ENCODE measurements at places on chromosomes 5 and 9.

DNA sequence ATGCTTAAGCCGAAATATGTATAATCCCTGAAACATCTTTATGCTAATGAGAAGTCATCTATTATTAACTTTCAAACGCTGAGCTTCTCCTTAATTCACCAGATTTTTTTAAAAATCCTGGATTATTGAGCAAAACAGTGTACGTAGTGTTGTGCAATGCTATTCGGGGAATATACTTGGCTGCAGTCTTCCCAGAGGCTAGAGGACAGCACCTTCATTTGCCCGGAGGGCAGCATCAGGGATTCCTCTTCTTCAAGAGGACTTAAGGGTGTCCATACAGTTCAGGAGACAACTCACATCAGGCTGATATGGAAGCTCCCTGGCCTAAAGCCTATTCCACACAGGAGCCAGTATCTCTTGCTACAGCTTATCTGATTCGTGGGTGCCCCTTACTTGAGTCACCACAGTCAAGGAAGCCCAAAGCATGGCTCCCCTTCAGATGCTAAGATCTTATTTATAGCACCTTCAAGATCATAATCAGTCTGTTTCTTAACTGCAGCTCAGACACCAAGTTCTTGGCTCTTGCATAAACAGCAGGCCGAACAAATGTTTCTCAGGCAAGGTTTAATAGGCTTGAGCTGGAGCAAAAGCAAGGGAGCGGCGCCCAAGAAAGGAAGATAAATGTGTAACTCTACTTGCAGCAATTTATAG lies 29.4 kb downstream of the NUTM2F start:
- DNase-seq, result no peak

GRCh38 chr9:126957687-126958053 lies 43.1 kb downstream of the RALGPS1 start:
- no peak for DNase-seq

GRCh38 chr5:168177831-168178450 lies 113.5 kb upstream of the WWC1 start:
- no peak for DNase-seq

DNA sequence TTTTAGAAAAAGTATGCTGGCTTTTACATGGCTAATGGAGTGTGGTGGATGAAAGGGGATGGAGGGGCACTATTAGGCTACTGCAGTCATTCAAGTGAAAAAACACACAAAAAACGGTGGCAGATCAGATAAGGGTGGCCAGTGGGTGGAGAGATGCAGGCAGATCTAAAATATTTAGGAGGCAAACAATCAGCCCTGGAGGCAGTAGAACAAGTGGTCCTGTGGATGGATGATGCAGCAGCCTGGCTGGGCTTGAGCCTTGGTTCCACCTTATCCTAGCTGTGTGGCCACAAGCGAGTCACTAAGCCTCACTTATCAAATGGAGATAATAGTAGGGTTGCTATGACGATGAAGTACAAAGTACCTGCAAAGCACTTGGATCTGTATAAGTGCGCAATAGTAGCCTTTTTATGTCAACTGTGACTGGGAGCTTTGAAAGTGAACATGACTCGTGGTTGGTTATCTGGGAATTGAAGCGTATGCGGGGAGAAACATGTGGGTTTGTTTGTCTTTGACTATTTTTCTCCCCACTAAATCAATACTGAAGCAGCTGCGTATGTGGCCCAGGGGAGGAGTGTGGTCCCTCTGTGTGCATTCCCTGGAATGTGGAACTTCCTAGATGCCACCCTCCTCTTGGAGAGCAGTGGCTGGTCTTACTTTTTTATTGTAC lies 20.2 kb downstream of the NSG2 start:
- no peak for DNase-seq

DNA sequence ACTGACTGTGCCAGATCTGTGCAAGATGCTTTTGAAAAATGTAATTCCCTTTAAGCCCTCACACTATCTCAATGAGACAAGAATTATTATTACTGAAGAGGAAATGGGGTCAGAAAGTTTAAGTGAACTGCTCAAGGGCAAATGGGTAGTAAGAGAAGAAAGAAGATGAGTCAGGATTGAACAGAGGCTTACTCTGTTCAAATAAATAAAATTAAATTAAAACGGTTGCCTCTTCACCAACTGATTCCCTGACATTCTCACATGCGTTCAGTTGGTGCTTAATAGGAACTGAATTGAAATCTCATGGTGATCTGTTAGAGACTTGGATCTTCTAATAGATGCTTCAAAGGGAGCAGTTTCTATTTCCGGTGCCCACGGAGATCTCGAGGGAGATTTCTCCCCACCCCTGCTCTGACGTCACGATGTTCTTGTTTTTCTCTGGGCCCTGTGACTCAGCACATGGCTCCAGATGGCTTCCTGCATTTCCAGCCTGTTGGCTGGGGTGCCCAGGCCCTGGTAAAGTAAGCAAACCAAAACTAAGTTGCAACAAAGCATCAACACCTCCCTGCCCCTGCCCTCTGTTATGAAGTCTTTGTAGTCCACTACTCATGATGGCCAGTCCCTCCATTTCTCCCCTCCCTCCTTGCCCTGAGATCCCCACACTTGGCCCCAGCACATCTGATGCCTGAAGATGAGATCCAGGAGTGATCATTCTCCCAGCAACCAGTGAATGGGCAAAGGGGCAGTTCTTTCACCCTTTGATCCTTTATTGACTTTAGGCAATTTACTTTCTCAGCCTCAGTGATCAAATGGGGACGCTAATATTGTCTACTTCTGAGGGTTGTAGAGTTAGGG lies 106.1 kb upstream of the CPEB4 start:
- peak; percentile 62 for DNase-seq

- no peak for DNase-seq
Measured at GRCh38 chr9:116700882-116701865, 14.1 kb downstream of the TRIM32 start.

DNA sequence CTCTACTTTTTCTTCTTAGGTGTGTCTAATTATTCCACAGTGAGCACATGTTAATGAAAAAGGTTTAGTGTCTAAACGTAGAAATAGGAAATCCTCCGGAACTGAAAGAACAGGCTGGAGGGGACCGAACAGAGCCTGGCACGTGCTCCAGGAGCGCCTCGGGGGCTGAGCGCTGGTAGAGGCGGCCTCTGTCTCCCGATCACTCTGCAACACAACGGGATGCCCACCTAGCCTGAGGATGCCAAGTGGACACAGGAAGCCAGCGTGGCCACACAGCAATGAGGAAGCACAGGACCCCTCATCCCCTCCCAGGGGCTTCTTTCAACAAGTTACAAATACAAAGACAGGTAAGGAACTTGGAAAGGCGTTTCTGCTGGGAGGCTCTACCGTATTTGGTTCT lies 19.4 kb downstream of the TRIM7 start:
- DNase-seq, result no peak

- no peak for DNase-seq
Measured at GRCh38 chr9:8025551-8025950, 226.0 kb upstream of the DMAC1 start.

DNA sequence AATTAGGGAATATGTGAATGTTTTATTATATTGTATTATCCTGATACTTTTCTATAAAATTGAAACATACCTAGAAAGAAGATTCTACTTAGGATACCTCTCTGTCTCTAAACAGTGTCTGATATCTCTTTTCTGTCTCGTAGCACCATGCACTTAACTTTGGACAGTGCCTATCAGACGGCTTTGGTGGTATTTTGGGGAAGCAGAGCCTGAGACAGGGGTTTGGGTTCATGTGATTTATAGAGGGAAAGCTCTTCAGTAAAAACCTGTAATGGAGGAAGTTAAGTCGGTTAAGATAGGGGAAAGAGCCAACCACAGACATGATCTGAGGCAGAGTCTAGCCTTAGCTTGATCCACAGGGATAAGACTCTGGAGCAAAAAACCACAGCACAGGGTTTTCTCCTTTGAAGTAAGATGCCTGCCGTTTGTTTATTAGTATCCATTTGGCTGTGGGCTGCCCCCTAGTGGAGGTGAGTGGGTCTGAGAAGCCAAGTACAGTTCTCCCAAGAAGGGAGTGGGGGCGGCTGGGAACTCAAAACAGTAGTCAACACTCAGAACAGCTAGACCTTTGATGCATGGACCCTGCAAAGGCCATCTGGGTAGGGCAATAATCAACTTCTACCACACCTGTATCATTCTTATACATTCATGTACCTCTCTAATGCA lies 141.2 kb upstream of the ASTN2 start:
- DNase-seq, result no peak

DNA sequence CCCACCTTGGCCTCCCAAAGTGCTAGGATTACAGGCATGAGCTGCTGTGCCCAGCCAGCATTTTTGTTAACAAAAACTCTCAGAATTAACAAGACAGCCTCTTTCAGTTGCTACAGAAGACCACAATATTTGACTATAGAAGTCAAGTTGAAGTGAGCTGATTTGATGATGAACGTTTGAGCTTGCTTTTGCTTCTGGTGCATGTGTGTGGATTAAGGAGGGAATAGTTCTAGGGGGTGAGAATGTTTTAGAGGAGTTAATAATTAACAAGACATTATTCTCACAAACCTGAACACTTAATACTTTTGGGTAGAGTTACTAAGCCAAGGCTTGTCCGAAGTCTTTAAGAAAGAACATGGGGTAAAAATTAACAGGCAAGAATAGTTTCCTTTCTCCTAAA lies 191.6 kb downstream of the TENT4A start:
- DNase-seq, result no peak

GRCh38 chr9:125361837-125362531 lies 100.4 kb downstream of the GAPVD1 start:
- DNase-seq, result no peak

GRCh38 chr9:98488571-98489312 lies 220.0 kb downstream of the GABBR2 start:
- DNase-seq, result no peak

DNA sequence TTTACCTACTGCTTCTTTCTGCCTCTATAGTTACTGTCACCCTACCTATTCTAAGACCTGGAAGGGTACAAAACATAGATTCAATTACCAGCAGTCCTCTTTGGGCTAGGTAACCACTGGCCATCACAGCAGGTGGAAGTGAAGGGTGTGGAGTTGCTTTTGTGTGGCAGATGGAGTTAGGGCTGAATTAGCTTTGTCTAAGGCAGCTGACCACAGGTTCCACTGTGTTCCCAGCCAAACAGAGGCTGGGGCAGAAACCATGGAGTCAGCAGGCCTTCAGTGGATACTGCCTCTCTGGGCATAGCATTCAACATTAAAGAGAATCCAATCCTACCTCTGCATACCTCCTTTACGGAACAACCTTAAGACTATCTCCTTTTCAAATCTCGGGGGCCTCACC lies 254.2 kb downstream of the RFX3 start:
- no peak for DNase-seq

- DNase-seq, result no peak
Measured at GRCh38 chr5:158970569-158971014, 129.1 kb downstream of the EBF1 start.

DNA sequence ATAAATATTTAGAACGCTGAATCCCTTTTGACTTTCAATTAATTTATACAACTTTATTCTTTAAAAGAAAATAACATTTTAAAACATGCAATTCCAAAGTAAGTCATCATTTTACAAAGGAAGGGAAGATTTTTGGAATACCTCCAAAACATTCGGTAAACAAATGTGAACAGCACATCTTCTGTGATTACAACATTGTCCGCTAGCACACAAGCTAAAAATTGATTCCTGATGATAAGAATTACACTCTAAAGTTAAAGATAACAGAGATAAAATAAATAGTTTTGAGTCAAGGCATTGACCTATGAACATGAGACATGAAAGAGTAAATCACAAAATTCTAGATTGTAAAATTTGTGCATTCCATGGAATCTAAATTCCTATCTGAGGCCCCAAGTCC lies 56.2 kb upstream of the TRAF1 start:
- no peak for DNase-seq

DNA sequence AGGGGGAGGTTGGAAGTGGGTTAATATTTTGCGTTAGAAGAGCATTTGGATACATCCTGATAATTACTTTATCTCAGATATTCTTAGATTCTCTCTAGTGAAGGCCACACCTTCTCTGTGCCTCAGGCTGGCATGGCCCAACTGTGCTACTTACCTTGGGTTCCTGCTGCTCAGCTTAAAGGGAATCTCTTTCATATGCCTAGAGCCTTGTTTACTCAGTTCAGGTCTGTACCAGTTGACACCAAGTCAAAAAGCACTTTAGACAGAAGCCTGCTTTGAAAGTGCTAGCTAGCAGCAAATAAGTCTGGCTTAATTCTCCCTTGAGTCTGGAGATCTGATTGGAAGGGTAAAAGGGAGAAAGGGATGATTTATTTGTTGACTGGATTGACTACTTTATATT lies 74.8 kb downstream of the GHR start:
- DNase-seq, result no peak

GRCh38 chr5:180589771-180590542 lies 1.3 kb downstream of the SCGB3A1 start:
- DNase-seq, result no peak
